Stimulated activated CD4-positive, alpha-beta T cell treated with anti-CD3 and anti-CD28 coated beads, Interleukin-12 subunit alpha, Interleukin-12 subunit beta, amount 100 ng/mL, for 48 hours (primary cell): ENCODE measurements at places on chromosomes 6 and 20.

GRCh38 chr6:106309766-106310373, 15.7 kb downstream of the ATG5 start:
- DNase-seq: no peak

DNA sequence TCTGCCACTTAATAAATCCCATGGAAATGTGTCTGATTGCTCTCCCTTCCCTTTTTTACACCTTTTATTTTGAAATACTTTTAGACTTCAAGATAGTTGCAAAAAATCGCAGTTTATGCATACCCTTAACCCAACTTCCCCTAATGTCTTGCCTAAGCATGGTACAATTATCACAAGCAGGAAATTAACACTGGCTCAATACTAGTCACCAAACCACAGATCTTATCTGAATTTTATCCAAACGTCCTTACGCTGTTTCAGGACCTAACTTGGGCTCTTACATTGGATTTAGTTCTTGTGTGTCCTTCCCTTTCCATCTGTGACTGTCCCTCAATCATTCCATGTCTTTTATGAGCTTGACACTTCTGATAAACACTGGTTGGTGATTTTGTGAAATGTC, 146.3 kb downstream of the ZNF217 start:
- no peak for DNase-seq

GRCh38 chr6:106913111-106913510, 61.4 kb downstream of the CD24 start:
- no peak for DNase-seq

- no peak for DNase-seq
These were observed 547 bp upstream of the ESR1 start for GRCh38 chr6:151806757-151807512.

DNA sequence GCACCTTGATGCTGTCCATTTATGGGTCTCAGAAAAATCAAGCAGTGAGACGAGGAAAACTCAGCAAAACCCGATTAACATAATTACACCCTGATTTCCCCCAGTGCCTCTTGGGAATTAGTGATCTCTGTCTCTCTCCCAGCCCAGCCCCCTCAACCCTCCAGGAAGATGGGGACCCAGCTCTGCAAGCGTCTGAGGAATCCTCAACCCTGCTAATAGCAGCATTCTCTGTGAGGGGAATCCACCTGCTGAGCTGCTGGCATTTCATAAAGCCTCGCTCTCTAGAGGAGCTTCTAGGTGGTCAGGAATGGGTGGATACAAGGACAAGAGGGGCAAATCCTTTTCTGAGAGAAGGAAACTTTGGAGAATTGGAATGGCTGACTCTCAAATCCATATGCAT, 13.9 kb downstream of the NR2E1 start:
- no peak for DNase-seq

DNA sequence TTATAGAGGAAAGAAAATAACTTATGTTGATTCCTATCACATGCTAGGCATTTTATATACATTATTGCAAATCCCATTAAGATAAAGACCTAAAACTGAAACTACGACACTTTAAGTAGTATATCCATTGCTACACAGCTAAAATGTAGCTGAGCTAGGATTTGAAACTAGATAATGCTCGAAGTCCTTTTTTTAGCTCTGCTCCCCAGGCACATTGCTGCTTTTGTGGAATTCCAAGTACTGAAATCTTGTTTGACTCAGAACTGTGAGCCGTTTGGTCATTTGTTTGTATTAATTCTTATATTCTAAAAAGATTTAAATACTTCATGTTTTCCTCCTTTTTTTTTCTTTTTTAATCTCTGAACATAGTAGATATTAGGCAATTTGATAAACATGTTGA, 644.8 kb downstream of the HACE1 start:
- DNase-seq: no peak

- no peak for DNase-seq
These were observed 32.5 kb upstream of the DLGAP4 start for GRCh38 chr20:36273414-36274180.

DNA sequence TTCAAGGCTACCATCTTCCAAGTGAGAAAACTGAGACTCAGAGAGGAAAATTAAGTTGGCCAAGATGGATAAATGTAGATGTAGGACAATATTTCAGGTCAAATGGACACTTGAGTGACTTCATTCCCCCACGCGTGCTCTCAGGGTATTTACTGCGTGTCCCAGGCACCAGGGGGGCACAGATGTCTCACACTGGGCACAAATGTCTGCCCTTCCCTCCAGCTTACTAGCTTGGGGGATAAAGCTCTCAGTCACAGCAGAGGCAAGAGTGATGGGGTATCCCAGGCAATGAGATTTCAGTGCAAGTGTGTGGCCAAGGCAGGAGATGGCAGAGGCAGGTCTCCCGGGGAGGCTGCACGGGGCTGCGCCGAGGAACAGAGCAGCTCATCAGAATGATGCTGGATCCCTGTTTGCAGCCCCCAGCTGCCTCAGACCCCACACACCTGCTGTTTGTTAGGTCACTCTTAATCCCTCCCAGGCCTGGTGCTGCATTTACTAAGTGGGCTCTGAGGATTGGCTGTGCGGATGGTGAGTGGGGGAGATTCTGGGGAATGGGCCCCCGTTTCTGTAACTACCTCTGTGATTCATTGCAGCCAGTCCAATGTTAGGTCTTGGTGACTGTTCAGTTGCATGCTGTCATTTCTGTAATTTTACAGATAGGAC, 44.1 kb downstream of the PTK7 start:
- no peak for DNase-seq
